ENCODE measurements at places on chromosomes 1 and 21. TPM values are rescaled to one million over a fixed set of nuclear protein-coding genes. Genes with fewer than 3 reads are reported as not detected.

APCS gene
- total RNA-seq, result not detected

EXTL1 gene
- 3.0 TPM for total RNA-seq

C1orf53 gene
- 2.1 TPM for total RNA-seq

PUM1 gene
- 65.1 TPM for total RNA-seq

LMX1A gene
- 4.4 TPM for total RNA-seq

CLCA4 gene
- total RNA-seq, result 0.17 TPM

TFB2M gene
- total RNA-seq, result 14.4 TPM

SYDE2 gene
- 14.7 TPM for total RNA-seq

C1orf105 gene
- not detected for total RNA-seq

OSCP1 gene
- 21.5 TPM for total RNA-seq

KDF1 gene
- total RNA-seq, result not detected

CITED4 gene
- total RNA-seq, result 3.7 TPM

TMCC2 gene
- 20.2 TPM for total RNA-seq

OR2T11 gene
- total RNA-seq, result not detected

SELENBP1 gene
- total RNA-seq, result 36.2 TPM

MYCL gene
- total RNA-seq, result 6.1 TPM

GBP2 gene
- total RNA-seq, result 4.3 TPM

GUCA2A gene
- not detected for total RNA-seq

TMEM53 gene
- 3.0 TPM for total RNA-seq

Data from spinal cord (tissue), 10 donors.